Fibroblast of lung (primary cell): ENCODE measurements at places on chromosomes 16 and 17. TPM values are rescaled to one million over a fixed set of nuclear protein-coding genes. Genes with fewer than 3 reads are reported as not detected.

DNA sequence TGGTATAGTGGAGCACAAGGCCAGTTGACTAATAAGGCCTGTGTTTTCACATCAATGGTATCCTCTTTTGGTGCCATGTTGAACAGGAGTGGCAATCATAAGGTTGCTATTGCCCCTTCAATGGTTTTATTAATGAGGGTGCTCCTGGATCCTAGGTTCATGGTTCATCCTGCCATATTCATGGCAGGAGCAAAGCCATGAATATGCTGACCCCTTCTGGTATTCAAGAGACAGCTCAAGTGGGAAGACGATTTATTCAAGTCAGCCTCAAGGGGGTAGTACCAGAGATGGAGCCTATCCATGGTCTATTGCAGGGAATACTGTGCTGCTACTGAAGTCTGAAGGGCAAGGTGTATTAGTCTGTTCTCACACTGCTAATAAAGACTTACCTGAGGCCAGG is 2.6 kb downstream of the ABCA9 start:
- no peak for DNase-seq

GRCh38 chr17:37142294-37142896 is 193.6 kb downstream of the AATF start:
- no peak for DNase-seq

DNA sequence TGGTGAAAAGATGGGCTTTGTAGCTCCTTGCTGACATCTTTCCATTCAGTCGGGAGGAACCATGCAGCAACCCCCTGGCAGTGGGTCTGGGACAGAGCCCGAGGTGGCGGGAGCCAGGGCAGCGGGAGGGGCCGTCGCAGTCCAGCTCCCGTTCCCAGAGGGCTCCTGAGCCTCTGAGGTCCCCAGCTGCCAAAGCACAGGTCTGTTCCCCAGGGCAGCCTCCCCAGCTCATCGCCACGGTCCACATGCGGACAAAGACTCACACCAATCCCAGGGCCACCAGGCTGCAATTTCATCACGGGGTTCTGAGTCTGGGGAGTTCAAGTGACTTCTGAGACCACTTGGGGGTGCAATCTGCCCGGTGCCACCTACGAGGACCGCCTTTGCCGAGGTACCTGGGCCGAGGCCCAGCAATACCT is 196.0 kb downstream of the RBFOX3 start:
- no peak for DNase-seq

Gene SLC7A6OS
- total RNA-seq = 16.4 and 19.5 TPM in 2 replicates

DNA sequence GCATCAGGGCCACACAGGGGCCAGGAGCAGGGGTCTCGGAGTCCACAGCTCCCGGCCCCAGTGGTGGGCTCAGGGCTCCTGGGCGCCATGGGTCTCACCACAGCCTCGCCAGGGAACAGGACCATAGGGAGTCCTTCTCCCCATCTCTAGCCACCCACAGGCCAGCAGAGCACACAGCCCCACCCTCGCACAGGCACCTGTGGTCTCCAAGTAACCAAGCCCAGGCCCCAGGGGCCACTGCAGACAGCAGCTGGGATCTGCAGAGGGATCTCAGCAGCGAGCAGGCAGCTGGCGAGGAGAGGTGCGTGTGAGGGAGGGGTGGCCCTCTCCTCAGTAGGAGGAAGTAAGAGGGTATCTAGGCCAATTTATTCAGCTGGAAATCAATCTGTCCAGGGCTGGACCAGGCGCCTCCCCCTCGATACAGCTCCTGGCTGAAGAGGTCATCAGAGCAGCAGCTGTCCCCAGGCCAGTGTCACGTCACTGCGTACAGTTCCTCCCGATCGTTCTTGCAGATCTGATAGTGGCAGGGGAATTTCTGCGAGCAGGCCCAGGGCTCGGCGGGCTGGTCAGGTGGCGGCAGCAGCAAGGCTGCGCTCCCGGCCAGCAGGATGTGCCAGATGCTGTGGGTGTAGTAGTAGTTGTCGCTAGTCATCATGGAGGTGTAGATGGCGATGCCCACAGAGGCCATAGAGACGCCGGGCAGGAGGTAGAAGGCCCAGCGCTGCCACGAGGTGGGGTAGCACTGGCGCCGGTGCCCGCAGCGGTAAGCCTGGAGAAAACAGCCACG is 1.4 kb upstream of the MRPL28 start:
- no peak for DNase-seq

DNA sequence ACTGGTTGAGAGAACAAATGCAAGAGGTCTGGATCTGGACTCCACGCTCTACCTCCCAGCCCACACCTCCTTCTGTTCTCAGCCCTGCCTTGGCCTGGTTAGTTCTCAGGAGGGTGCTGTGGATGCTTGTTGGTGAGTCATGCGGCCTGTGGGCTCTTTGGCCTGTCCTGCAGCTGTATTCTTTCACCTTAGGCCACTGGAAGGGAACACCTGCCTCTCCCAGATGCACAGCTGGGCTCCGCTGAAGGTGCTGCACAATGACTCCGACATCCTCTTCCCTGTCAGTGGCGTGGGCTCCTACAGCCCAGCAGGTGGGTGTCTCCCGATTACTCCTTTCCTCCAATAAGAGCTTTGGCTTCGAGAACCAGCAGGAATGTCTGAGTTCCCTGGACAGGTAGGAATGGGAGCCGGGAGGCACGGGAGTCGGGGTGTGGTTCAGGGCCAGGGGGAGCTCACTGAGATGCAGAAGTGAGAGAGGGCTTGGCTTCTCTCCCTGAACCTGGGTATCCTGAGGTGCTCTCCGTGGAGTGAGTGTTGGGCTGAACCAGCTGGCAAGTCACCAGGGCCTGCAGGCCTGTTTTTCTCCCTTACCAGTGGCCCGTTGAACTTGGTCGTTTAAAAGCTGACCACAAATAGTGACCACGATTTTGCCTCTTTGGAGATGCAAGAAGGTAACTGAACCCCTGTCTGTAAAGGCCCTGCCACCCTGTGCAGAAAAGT is 85.0 kb downstream of the SNX29 start:
- no peak for DNase-seq

DNA sequence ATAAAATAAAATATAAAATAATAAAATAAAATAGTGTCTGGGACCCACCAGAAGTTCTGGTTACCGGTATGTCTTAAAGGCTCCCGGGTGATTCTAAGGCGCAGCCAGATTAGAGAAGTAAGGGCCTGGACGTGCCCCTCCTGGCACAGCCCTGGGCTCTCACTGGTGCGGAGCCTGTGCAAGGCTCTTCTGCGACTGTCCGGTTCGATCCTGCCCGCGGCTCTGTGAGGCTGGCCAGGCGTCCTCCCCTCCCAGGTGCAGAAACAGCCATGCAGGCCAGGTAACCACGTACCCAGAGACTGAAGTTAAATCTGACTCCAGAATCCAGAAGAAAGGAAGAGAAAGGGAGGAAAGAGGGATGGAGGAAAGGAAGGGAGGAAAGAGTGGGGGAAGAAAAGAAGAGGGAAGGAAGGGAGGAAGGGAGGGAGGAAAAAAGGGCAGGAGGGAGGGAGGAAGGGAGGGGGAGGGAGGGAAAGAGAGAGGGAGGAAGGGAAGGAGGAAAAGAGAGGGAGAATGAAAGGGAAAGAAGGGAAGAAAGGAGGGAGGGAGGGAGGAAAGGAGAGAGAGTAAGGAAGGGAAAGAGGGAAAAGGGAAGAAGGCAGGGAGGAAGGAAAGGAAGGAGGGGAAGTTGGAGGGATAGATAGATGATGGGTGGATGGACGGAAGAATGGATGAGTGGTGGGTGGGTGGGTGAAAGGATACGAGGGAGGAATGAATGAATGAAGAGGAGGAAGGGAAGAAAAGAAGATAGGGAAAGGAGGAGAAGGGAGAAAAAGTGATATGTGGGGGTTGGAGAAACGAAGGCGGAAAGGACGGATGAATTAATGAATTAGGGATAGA is 42.3 kb downstream of the C16orf82 start:
- DNase-seq = no peak

DNA sequence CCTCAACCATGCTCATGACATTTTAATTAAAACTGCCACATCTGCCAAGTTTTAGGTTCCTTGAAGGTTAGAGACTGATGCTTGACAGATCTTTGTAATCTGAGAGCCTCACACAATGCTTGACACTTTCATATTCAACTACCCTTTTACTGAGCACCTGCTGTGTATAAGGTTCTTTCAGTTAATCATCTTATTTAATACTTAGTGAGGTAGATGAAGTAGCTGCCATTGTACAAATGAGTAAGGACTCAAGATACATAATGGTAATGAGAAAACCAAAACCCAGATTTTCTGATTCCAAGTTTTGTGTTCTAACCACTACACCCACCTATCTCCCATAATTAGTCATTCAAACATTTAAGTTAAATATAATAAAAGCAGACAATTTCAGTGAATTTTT is 35.4 kb upstream of the ARL6IP1 start:
- no peak for DNase-seq

DNA sequence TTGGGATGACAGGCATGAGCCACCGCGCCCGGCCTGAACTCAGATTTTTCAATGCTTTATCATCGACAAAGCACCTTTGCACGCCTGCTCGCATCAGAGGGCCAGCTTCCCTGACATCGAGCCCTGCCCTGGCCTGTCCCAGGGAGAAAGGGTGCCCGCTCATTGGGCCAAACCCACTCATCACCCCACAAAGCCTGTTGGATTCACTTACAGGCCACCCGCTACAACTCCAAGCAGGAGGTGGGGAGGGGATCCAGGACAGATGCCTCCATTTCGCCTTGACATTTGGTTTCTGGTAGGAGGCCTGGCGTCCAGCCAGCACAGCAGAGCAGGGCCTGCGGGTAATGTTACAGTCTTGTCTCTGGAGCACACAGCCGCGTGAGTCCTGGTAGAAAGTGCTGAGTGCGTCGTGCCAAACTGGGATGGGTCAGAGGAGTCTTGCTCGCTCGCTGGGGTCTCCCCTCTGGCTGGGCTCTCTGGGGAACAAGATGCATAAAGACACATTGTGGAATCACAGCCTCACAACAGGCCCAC is 19.8 kb downstream of the SMTNL2 start:
- peak; percentile 53 for DNase-seq

DNA sequence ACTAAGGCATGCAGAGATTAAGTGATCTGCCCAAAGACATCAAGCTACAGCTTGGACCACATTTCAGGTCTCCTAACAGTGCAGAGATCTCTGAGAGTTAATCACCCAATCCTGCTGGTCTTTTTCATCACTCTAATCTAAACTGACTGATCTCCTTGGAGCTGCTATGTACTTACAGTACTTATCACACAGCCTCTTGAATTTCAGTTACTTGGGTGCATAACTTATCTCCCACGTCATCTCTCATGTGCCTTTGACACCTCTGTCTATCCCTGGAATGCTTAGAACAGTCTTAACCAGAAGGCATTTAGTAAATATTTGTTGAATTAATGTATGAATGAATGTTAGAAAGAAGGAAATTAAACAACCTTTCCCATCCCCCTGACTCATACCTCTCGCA is 139.0 kb downstream of the SNX11 start:
- peak; percentile 64 for DNase-seq

- peak; percentile 100 for DNase-seq
Measured at GRCh38 chr16:20900299-20901067, at the start of the genes DCUN1D3 and LYRM1. Gene DCUN1D3 (minus strand): TSS chr16:20900358. CDS start chr16:20862538, 37,820 bp downstream. Gene LYRM1 (plus strand): TSS chr16:20900771. CDS start chr16:20915556, 14,785 bp downstream.

GRCh38 chr17:49738456-49739163 is 25.3 kb downstream of the FAM117A start:
- DNase-seq = no peak

GRCh38 chr16:3659251-3659650 is 4.8 kb downstream of the DNASE1 start:
- DNase-seq = peak; percentile 29

Gene CLEC3A
- total RNA-seq = not detected in 2 replicates

GRCh38 chr17:5209396-5209795 is 17.7 kb upstream of the ZNF594 start:
- DNase-seq = peak; percentile 31

- no peak for DNase-seq
Measured at GRCh38 chr16:10136916-10137315, 45.3 kb downstream of the GRIN2A start.

Gene KRT33B
- total RNA-seq = not detected in 2 replicates

DNA sequence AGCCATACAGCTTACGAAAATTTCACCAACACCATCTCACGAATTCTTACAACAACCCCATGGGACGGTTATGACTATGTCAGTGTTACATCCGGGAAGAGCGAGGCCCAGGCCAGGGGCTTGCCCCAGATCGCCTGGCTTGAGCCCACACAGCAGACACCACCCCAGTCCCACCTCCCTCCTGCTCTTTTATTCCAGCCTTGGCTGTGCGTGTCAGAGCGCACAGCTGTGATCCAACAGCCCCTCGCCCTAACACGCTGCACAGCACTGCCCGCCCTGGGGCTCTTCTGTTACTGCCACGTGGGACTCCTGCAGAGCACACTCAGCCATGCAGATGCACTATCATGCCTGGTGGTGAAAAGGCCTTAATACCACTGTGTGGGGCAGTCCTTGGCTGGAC is 127.9 kb downstream of the ENGASE start:
- DNase-seq = no peak

GRCh38 chr16:49638673-49639610 is 217.0 kb downstream of the ZNF423 start:
- DNase-seq = no peak

DNA sequence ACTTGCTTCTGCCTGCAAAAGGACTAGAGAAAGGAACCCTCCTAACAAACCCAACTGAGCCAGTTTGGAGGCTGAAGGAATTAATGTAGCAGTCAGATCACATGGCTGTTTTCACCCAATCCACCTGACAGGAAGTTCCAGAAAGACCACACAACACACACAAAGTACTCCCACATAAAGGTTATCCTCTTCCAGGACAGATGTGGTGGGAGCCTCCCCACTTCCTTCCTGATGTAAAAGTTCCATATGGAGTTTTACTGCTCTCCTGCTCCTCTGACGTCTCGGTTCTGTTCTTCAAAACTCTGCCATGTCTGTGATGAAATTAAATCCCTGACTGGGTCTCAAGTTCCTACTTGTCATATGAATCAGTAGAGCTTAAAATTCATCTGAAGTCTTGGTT is 497.0 kb upstream of the HSBP1 start:
- DNase-seq = no peak

GRCh38 chr17:33858121-33858520 is 397.0 kb upstream of the CCL2 start:
- DNase-seq = no peak

- no peak for DNase-seq
Measured at GRCh38 chr17:61330174-61331150, 69.2 kb upstream of the TBX2 start.

DNA sequence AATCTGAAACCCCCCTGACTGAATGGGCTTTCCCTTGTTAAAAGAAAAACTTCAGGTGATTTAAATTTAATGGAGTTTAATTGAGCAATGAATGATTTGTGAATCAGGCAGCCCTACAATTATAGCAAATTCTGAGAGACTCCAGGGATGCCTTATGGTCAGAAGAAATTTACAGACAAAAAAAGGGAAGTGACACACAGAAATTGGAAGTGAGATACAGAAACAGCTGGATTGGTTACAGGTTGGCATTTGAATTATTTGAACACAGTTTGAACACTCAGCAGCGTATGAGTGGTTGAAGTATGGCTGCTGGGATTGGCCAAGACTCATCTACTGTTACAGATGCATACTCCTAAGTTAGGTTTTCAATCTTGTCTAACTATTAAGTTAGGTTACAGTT is 19.0 kb upstream of the CPHXL start:
- DNase-seq = no peak

Gene CAVIN1
- total RNA-seq = 331 and 372 TPM in 2 replicates

GRCh38 chr16:66270333-66270927 is 96.1 kb upstream of the CDH5 start:
- DNase-seq = peak; percentile 58
